ENCODE measurements at places on chromosomes 2 and 18.

- no peak for DNase-seq
Observed at GRCh38 chr2:45176390-45176789, 167.1 kb upstream of the SIX2 start.

DNA sequence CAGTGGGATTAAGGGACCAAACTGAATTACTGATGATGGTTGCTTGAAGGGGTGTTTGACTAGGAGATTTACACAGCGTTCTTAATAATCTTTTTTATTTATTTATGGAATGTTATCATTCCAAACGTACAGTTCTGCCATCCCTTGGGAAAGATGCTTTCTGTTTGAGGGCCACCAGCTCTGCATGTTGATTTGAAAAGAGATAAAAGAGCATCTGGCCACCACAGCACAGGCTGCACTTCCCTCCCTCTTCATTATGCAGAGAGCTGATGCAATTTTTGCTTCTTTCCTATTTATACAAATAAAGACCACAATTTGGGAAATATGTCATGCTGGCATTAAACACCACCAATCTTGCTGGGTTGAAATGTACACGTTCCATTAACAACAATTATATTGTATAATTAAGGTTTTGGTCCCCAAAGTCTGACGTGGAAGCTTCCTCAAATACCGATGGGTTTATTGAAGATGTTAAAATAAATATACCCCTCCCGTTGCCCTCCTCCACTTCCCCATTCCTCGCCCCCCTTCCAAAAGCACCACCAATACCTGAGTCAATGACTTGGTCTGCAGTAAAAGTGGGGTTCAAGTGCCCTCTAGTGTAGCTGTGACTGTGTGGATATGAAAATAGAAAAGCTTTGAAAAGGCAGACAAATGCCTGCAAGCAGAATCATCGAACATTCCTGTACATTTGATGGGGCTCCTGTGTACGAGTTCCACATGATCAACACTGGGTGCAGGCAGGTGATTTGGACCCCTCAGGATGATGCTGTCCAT, 211.9 kb downstream of the HRH4 start:
- DNase-seq: no peak

GRCh38 chr2:85235281-85235680, 92.5 kb downstream of the TGOLN2 start:
- no peak for DNase-seq

- no peak for DNase-seq
Observed at GRCh38 chr18:48816554-48816953, 134.2 kb downstream of the SMAD7 start.
